Activated T-cell treated with anti-CD3 and anti-CD28 coated beads, Interleukin-2, amount 50 U/mL, for 24 hours (primary cell): ENCODE measurements at places on chromosomes 11 and 22.

DNA sequence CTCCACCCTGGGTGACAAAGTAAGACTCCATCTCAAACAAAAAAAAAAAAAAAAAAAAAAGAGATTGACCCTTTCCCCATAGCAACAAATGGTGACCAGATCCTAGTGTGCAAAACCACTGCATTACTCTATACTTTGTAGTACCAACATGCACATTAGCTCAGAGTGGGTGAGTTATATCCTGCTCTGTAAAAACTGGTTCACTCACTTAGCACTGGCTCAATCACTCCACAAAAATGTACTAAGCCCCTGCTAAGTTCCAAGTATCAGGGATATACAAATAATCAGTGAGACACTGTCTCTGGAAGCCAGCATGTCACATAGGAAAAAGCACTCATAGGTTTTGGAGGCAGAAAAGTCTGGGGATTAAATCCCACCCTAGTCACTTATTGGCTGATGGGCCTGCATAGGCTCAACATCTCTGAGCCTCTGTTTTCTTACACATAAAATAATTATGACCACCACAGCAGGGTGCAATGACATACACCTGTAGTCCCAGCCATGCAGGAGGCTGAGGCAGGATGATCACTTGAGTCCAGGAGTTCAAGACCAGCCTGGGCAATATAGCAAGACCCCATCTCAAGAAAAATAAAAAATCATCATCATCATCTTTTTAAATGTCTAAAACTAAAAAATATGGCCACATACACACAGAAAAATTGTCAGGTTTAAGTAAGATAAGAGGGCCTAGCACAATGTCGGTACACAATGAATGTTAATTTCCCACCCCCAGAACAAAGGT lies 11.9 kb downstream of the FAM168A start:
- no peak for DNase-seq

GRCh38 chr11:72818971-72819370 lies 4.8 kb downstream of the ATG16L2 start:
- no peak for DNase-seq

DNA sequence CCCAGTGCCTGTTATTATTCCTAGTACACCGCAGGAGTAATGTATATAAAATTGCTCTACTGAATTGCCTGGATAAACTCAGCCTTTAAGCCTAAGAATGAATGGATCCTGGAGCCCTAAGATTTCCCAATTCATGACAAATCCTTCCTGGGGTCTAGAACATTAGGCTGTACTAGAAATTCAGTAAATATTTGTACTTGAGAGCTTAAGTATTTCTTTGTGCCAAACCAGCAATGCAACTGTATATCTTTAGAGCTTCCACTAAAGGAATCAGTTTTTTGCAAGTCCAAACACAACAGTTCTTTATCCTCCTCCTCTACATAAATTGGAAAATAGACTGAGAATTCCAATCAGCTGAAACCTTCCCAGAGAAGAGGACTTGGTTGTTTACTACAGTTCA lies 65.6 kb downstream of the FAM168A start:
- no peak for DNase-seq

- DNase-seq: peak; percentile 55
These were observed 428 bp downstream of the SCN3B start for GRCh38 chr11:123653827-123654565.

DNA sequence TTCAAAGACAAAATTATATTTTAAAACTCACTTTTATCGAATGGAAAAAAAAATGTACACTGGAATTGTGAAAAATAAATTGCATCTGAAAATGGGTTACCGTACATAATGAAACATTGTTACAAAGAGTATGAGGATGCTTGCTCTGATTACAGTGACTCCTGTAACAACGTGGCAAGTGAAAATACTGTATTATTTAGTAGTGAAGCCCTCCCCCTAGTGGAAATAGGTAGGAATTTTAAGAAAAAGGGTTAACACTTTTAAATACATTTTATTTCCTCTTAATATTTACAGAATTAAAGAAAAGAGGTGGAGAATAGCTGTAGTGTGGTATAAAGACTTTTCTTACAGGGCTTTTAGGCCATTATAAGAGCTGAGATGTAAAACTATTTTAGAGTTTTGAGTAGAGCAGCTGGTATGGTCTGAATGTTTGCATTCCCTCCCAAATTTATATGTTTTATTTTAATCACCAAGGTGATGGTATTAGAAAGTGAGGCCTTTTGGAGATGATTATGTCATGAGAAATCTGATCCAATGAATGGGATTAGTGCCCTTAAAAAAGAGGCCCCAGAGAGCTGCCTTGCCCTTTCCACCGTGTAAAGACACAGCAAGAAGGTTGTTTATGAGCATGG lies 25.2 kb downstream of the FAM76B start:
- no peak for DNase-seq

DNA sequence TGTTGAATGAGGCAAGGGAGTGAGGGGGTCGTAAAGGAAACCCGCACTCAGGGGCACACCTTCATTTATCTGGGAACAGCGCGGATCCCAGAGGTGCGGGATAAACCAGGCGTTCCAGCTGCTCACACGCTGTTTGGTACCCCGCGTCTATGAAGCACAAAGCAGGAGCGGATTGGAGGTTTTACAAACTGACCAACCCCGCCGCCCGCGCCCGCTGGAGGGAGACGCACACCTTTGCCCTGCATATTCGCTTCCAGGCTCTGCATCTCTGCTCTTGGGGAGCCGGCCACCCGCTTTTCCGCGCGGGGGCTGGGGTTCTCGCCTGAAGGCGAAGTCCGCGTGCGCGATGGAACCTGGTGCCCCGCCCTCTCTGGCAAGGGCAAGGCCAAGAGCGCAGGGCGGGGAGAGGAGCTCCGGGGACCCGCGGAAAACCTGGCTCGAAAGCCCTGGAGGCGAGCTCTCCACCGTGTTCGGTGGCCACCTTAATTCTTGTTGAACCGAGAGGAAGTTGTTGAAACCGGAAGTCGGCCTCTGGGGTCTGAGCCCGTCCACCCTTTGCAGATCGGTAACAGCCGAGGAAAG lies 6.8 kb upstream of the ALX4 start:
- peak; percentile 37 for DNase-seq

DNA sequence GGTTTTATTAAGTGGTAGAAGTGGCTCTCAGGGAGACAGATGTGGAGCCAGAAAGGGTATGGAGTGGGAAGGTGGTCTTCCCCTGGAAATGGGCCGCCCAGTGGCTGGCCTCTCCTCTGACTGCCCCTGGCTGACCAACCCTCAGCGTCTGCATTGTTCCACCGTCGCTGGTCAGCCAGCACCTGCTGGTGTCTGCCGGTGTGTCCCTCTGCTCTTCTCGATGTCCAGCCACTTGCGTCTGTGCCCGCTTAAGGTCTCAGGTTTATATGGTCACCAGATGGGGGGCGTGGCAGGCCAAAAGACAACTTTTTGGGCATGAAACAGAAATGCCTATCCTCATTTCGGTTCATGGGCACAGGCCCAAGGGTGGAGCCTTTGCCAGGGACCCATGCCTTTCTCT lies 1221.5 kb downstream of the JRKL start:
- no peak for DNase-seq

- no peak for DNase-seq
These were observed 122.8 kb downstream of the SHANK2 start for GRCh38 chr11:71129624-71130023.

DNA sequence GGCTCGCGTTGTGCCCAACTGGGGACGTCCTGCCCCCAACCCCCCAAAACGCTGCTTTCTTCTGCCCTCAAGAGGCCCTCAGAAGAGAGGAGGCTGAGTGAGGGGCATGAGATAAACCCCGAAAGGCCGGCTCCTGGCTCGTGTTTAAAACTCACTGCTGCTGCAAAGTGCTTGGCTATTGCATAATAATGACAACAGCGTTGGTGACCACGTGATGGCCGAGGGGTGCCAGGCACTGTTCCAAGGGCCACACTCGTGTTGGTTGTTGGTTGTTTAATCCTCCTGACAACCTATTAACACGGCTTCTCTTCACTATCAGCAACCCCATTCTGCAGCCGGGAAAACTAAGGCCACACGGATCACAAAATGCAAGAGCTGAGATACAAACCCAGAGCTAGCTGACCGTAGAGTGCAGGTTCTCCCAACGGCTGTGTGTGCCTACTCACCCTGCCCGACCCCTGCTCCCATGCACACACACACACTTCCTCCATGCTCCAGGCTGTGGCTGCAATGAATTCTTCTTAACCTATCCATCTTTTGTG lies 51.0 kb downstream of the ANO1 start:
- no peak for DNase-seq

- DNase-seq: no peak
These were observed 25.0 kb upstream of the TMPRSS5 start for GRCh38 chr11:113730887-113731726.

DNA sequence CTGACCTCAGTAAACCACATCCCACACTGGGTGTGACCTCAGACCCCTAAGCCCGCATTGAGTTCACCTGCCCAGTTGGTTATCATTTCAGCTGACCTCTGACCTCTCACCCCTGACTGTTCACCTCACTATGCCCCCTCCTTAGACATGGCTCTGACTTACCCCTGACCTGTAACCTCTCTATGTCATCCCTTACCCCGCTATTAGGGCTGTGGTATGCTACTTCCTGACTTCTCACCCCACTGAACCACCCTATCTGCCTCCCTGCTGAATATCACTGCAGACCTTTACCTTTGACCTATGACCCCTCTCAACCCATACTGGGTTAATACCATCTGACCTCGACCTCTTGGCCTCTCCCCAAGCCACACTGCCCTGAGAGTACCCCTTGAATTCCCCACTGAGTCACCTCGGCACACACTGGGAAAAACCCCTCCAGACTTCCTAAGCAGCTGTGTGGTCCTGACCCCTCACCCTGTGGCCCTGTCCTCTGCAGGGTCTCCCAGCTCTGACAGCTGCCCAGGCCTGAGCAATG lies 8.3 kb downstream of the PLCB3 start:
- no peak for DNase-seq
